Neural progenitor cell (in vitro differentiated cells): ENCODE measurements at places on chromosomes 16 and 17. TPM values are rescaled to one million over a fixed set of nuclear protein-coding genes. Genes with fewer than 3 reads are reported as not detected.

DNA sequence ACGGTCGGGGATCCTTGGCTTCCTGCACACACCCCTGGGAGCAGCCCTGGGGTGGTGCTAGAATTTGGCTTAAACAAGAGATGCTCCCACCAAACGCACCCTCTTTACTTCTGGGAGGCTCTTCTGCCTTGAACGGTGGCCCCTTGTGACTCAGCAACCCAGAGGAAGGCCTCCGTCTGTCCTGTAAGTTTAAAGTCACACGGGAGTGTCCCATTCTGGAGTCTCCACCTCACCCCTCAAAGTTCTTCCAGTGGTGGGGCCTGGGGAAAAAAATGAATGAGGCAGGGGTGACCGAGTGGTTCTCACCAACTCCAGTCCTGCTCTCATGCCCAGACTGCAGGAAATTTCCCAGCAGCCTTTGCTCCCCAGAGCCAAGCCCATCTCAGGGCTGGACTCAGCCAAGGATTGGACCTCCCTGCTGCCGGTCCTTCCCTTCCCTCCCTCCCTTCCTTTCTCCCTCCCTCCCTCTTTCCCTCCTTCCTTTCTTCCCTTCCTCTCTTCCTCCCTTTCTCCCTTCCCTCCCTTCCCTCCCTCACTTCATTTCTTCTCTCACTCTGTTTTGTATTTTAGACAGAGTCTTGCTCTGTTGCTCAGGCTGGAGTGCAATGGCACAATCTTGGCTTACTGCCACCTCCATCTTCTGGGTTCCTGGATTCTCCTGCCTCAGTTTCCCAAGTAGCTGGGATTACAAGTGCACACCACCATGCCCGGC lies 11.4 kb downstream of the ITGAD start:
- DNase-seq, result no peak

GRCh38 chr16:10688291-10688690 lies 6.4 kb downstream of the TEKT5 start:
- DNase-seq, result no peak

- no peak for DNase-seq
These were observed 33.0 kb upstream of the ZC3H18 start for GRCh38 chr16:88536971-88537751.

DNA sequence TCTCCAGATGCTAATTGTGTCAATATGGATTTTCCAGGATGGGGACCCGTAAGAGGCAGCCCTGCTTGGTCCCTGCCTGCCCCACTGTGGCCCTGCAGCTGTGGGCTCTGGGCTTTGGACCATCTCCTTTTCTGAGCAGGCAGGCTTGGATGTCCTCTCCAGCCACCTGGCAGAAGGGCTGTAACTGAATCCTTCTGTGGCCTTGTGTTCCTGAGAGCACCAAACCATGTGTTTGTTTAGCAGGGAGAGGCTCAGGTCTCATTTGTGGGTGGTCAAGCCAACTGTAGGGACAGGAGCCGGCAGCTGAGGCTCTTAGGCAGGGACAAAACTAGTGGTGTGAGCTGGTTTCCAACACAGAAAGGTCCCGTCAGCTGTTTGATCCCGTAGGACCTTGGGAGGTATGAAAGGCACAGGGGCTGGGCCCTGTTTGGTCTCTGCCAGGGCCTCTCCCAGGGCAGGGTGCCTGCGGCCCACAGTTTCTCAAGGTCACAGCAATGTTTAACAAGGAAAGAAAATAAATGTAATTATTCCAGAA lies 18.5 kb downstream of the SEC14L5 start:
- DNase-seq, result no peak

GRCh38 chr16:28977703-28978662 lies 3.4 kb downstream of the SPNS1 start:
- DNase-seq, result peak; percentile 43

DNA sequence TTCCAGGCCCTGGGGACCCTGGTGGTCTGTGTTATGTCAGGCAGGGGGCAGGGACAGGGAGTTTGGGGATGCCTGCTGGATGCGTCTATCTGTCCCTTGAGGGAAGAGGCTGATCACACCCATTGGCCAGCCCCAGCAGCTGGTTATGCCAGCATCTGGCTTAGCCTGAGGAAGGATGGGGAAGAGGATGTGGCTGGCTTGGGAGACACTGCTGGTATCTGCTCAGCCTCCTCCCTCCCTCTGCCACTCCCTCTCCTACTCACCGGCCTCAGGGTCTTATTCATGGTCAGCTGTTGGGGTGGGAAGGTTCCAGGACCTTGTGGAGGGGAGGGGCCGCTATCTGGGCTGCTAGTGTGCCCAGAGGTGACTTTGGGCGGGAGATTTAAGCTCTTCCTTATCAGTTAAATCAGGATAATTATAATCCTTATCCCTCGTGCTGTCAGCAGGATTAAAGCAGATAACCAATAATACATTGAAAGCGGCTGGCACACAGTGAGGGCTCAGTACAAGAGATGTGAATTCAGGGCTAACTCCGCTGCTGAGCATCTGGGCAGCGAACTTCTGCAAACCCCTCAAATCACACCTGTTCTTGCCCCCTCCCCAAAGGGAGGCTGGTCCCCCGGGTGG lies 36.0 kb upstream of the MLKL start:
- DNase-seq, result no peak

The KNOP1 gene
- total RNA-seq, result 126 and 130 TPM in 2 replicates

The TBC1D26 gene
- 0.58 and 4.4 TPM in 2 replicates for total RNA-seq
